Activated CD4-positive, CD25-positive, alpha-beta regulatory T cell (primary cell): ENCODE measurements at places on chromosomes 3 and 15.

DNA sequence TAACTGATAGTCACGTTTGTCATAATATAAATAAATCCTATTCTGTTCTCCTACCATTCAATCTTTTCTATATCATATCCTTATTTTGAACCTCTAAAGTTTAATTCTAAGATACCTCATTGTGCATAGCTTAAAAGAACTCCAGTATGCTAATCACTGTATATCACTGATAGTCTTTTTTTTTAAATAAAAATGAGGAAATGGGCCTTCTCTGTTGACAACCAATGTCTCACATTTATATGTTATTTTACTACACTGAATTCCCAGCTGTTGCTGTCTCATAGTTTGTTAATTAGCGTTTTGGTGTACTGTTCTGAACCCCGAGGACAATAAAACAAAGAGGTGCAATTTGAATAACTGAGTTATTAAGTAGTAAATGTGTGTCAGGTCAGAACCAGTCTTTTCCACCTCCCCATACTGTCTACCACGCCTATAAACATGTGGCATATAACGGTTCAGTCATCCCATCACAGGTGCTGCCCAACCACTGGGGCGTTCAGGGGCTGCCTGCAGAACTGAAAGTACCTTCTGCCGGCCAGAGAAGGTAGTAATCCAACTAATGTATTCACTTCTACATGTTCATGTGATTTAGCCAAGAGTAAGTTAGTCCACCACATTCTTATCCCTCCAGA, 14.9 kb downstream of the CBLB start:
- no peak for DNase-seq

GRCh38 chr3:9340472-9340902, 22.4 kb upstream of the THUMPD3 start:
- no peak for DNase-seq

- DNase-seq, result no peak
Observed at GRCh38 chr3:150105025-150105424, 134.3 kb upstream of the PFN2 start.

DNA sequence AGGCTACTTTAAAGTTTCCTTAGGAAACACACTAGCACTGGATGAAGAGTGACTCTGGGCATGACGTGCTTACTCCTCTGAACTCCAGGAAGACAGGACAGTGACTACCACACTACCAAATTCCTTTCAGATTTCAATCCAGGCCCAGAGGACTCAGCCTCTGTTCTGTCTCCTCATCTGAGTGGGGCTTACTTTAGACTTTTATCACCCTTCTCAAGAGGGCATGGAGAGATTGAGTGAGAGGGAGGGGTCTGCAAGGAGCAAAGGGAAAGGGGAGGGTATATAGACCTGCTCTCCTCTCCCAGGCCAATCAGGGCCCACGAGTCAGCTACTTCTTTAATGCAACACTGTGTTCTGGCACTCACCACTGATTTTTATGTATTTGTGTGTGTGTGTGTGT, 29.4 kb upstream of the RSL24D1 start:
- DNase-seq, result no peak

DNA sequence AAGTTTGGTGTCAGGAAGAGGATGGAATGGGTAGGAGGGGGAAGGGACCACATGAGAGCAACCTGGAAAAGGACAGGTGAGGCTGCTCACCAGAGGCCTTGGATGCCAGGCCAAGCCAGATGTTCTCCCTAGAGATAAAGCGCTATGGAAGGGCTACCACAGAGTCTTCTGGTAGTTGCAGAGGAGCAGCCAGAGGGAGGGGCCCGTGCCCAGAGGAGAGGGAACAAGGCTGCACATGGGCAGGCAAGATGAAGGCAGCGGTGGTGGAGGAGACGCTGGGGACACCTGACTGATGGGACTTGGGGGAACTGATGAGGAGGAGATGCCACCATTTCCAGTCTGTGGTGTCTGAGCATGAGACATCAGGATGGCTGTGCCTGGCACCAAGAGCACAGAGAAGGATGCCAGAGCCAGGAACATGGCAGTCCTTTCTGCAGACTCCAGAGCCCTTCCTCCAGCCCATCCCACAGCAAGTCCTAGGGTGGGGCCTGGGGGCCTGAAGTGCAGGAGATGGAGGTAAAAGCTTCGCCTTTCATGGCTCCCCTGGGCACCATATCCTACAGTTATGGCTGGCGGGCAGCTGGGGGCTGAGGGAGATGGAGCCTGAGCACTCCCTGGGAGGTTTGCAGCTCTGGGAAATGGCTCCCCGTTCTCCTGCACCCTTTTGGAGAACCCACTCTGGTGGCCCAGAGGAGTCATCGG, 103.0 kb downstream of the ETFA start:
- no peak for DNase-seq

DNA sequence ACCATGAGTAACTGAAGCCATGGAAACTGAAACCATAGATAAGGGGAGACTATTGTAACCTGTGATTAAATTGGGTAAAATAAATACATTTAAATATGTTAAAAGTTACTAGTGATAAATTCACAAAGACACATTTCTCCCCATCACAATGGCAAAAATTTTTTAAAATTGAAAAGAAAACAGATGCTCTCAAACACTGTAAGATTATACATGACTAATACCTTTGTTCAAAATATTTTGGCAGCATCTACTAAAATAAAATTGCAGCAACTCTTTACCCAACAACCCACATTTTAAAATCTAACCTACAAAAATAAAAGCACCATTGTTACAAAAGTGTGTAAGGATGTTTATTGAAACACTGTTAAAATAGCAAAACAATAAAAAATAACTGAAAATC, 93.3 kb downstream of the CLASP2 start:
- DNase-seq, result no peak

DNA sequence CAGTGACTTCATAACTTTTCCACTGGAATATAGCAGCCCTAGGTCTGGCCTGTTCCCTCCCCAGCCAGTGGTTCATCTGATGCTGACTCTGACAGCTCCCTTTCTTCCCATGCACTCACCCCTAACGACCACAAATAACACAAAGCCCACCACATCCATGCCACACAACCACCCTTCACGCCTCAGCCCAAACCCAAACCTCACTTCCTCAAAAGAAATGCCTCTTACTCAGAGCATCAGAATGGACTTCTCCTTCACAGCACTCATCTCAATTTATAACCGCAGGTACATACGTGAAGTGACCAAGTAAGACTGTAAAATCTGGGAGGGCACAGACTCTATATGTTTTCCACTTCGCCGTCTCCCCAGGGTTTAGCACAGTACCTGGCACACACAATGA, 1.1 kb downstream of the RBSN start:
- no peak for DNase-seq

- no peak for DNase-seq
Observed at GRCh38 chr3:126021224-126021623, 52.2 kb downstream of the ROPN1B start.

- peak; percentile 89 for DNase-seq
Observed at GRCh38 chr3:114290911-114291901, 2.6 kb upstream of the TIGIT start.

DNA sequence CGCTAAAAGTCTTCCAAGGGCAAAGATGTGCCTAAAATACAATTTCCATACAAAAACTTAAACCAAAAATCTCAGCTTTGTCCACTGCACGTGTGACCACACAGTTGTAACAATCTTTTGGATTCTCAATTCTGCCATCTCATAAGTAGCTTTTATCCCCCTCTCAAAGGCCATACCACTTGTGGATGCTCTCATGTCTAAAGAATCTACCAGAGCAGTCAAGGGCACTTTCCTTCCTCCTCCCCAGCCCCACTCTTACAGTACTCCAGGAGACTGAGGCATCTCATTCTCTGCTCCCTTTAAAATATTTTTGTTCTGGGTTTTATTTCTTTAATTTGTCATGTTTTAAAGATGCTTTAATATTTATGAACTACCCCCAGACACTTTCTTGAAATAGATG, 102.3 kb upstream of the PFN2 start:
- DNase-seq, result no peak

DNA sequence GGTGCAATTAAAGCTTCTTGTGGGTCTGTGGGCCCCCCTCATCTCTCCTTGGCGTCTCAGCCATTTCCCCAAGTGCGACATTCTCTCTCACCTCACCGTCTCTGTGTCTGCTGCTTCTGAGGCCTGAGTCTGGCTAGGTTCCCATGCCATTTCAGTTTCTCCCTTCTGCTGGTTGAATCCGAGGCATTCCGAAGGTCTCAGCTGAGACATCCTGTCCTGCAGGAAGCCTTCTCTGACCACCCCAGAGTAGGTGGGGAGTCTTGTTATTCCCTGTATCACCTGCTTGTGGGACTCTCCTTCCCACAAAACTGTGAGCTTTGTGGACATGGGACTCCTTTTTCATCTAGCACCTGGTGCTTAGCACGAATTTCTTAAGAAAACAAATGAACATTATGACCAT, 78.3 kb downstream of the ASB7 start:
- DNase-seq, result no peak

GRCh38 chr3:79015854-79016253, 751.9 kb downstream of the ROBO1 start:
- no peak for DNase-seq

DNA sequence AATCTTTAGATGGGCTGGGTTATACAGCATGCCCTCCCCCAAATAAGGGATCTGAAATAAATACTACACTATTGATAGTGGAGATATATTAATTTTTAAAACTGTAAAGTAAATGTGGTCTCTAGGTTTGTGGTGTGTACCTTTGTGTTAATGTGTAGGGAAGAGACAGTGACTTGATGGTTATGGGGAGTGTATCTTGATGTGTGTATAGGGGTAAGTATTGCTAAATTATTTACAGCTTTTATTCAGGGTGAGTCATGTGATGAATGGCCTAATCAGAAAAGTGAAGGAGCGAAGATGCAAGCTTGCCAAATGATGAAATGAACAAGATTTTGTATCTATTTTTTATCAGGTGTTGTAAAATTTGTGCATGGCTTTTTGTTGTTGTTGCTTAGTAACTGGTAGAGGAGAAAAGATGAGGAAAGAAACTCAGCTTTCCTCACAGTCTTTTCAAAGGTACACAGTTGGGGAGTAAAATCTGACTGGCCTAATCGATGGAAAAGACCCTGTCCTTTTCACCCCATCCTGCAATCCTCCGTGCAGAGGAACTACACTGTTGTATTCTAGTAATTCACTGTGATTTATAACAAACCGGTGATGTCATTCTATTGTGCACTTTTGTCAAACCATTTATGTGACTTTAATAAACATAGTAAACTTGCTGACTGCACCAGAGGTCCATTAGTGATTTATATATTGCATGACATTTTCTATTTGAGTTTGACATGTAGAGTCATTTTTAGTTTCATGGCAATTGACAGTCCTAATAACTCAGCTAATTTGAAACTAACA, 17.7 kb downstream of the FEM1B start:
- DNase-seq, result no peak

- no peak for DNase-seq
Observed at GRCh38 chr15:58393241-58393662, 38.5 kb upstream of the LIPC start.

GRCh38 chr3:179072100-179072438, 460 bp upstream of the ZMAT3 start:
- DNase-seq, result peak; percentile 10

- peak; percentile 83 for DNase-seq
Observed at GRCh38 chr15:42736793-42737528, at the start of gene CDAN1. TSS of gene CDAN1 (minus strand) at chr15:42737128. CDS start at chr15:42737102, 26 bp downstream.

DNA sequence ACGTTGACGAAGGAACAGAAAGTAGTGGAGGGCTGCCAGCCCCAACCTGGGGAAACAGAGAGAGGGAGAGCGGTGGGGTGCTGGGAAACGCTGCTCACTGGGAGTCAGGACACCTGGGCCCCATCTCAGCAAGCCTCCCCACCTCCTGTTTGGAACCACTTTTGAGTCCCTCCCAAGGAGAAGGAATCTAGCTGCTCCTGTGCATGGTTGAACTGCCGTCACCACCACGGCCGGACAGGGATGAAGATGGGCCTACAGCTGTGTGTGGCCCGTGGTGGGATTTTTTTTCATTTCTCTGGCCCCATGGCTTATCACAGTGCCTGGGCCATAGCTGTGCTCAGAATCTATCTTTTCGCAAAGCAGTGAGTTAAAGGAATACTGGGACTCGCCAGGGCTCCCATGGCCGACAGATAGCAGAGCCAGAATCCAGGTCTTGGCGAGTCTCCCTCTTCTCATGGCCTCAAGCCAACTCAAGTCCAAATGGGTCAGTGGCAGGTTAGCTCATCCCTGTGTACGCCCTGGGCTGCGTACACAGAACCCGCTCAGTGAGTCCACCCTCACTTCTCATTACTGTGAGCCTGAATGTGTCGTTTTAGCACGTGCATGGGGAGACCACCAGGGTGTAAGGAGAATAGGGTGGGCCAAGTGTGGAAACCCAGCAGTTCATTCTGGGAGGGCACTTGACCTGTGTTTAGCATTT, 271.2 kb downstream of the FAM43A start:
- no peak for DNase-seq

- no peak for DNase-seq
Observed at GRCh38 chr3:51397392-51397791, 6.3 kb downstream of the RBM15B start.
